Breast epithelium (tissue), 4 donors: ENCODE measurements at places on chromosomes 7 and 10.

GRCh38 chr10:130409931-130410330 lies 273.7 kb downstream of the GLRX3 start:
- DNase-seq: no peak

GRCh38 chr10:6074489-6075301 lies 12.5 kb upstream of the IL2RA start:
- no peak for DNase-seq

DNA sequence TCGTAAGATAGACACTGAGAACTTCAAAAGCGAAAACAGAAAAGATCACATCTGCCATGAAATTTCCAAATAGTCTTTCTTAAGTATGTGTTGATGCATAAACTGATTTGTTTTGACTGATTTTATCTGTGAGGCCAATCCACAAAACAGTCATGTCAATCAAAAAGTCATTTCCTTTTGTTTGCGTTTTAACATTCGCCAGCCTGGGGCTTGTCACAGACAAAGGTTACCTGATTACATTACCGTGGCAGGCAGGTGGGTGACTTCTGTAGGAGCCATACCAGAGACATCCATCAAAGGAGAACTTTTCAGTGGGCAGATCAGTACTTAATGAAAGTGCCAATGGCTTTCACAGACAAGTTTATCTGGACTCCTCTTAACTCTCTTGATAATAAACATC lies 45.5 kb upstream of the BET1 start:
- DNase-seq: no peak

GRCh38 chr10:66521506-66521905 lies 404.3 kb upstream of the LRRTM3 start:
- no peak for DNase-seq

DNA sequence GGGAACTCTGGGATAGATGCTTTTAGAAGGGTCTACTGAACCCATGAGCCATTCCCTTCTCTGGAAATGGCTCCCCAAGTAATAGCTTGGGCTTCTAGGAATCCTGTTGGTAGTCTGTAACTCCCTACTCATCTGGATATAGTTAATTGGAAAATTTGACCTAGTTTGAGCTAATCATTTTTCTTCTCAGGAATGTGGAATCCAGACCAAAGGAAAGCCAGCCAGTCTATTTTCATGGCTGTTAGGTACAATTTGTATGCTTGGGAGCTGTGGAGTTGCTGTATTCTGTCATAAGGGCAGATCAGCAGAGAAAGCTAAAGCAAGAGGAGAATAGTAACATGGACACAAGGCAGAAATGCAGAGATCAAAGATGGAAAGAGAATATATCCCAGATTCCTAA lies 71.6 kb upstream of the C1GALT1 start:
- no peak for DNase-seq

- DNase-seq: no peak
Measured at GRCh38 chr10:113427236-113427735, 125.6 kb upstream of the HABP2 start.

GRCh38 chr7:55527307-55527706 lies 45.0 kb downstream of the VOPP1 start:
- DNase-seq: no peak

- DNase-seq: no peak
Measured at GRCh38 chr7:86785641-86786040, 141.9 kb downstream of the GRM3 start.

DNA sequence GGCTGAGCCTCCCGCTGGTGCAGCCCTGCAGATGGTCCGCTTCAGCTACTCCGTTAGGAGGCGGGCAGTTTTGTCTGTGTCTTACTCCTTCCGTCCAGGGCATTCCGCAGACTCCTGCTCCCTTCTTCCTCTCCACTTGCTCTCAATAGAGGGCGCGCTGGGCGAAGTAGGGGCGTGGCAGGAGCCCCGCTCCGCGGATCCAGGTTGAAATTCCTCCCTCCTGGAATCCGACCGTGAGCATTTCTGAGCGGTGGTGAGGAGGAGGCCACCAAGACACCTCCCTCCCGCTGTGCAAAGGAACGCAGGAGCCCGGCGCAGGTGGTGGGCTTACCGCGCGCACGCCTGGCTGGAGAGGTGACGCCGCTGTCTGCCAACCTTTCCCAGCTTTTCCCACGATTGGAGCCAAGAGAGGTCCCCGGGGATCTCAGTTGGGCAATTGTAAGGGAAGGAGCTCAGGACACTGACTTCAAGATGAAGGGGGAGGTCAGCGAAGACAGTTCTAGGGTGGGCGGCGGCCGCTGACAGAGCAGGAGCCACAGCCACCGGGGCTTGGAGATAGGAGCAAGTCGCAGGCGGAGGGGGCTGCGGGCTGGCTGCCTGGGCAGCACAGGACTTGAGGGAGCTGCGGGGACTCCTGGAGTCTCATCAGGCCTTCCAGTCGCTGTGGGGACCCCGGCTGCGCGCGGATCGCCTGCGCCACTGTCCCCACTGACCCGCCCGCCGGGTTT lies 1011.3 kb downstream of the XPNPEP1 start:
- DNase-seq: peak; percentile 27

GRCh38 chr7:81873559-81873958 lies 103.7 kb upstream of the HGF start:
- DNase-seq: no peak

DNA sequence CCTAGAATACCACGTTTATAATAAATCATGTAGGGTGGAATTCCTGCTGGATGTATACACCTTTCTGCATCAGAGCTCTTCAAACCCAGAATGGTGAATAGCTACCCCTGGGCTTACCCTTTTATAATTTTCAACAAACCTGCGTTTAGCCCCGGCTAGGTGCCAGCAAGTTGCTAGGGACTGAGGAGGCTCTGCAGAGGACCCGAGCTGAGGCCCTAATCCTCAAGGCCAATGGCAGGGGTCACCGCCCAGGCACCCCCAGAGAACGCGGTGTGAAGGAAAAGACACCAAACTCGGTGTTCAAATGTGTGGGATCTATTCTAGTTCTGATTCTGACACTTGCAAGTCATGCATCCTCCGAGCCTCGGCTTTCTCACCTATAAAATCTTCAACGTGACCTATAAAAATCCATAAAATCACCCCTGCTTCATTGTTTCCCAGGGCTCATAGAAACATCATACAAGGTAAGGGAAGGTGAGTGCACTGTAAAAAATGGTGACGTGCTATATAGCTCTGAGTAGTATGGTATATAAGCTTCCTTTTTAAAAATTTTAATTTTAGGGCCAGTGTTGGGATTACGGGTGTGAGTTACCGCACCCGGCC lies 2.5 kb upstream of the ANXA11 start:
- DNase-seq: no peak

DNA sequence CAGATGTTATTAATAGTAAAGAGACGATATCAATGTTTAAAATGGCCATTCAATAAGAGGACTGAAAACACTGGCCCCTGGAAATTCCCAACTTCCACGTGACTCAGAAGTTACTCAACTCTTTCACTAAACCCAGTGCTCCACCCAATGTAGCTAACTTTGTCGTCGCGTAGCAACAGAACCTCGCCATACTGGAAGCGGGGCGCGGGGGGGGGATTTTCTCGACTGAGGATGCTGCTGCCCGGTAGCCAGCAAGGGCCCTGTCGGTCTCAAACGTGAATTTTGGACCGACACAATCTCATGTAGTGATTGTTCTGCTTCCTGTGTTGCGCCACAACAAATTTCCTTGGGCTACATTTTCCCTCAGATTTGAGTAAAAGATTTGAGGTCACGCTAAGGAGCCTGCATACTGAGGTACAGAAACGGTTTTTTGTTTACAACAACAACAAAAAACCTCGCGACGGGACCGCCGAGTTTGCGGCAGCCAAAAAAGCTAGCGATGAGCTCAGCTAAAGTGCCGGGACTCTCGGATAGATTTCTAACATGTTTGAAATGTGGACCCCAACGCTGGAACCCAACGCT lies 977 bp upstream of the SFR1 start:
- DNase-seq: peak; percentile 95

DNA sequence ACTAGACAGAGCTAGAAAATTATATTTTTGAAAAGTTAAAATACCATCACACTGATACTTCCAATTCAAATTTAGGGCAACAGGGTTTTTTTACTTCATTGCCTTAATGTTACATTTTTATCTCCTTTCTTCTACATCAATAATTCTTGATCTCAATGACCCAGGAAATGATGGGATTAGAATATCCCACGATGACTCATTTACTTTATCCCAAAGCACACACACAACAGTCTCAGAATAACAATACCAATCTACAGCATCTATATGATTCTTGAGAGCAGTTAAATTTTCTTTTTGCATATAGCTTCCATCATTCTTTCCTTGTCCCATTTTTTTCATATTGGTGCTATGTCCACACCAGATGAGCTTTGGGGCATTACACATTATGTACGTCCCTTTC lies 98.4 kb upstream of the EEPD1 start:
- no peak for DNase-seq

GRCh38 chr10:58219875-58220274 lies 47.8 kb downstream of the IPMK start:
- DNase-seq: no peak

DNA sequence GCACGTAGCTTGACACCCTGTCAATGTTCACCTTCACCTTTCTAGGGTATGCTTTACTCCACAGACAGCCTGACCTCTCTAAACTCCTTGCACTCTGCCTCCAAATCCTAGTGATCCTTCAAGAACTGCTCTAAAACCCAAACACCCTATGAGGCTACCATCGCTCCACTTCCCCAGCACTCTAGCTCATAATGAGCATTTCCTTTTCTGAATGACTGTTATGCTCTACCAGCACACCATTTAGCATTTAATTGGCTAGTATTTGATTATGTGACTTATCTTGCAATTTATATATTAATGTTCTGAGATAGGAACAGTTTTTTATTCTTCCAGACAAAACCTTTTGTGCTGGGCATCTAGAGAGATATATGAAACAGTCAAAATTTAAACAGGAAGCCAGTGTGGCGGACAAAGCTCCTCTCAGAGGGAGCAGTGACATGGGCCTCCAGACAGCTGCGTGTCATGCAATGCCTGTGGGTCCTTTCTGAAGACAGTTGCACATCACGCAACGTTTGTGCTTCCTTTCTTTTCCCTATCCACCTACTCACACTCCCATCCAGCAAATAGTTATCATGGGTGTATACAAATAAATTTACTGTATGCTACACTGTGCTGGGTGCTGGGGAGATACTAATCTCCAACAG lies 86.3 kb downstream of the ALOX5 start:
- no peak for DNase-seq

GRCh38 chr10:86964847-86965190 lies 3.5 kb upstream of the ADIRF start:
- no peak for DNase-seq

- DNase-seq: no peak
Measured at GRCh38 chr7:34844936-34845665, 187.1 kb downstream of the NPSR1 start.

DNA sequence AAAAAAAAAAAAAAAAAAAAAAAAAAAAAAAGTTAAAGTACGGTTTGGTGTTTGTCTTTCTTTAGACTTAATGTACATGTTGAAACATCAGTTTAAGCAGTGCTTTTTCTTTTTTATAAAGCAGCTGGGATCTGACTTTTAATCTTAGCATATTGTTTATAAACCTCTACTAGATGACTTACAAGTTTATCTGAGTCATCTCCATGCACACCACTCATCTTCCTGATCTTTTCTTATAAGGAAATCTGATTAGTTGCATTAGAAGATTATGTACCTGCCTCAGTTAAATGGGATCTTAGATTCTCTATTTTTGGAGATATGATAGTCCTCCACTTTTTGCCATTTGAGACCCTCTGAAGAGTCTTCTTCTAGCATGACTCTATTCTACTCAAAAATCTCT lies 391.9 kb upstream of the LRGUK start:
- no peak for DNase-seq

GRCh38 chr10:77513781-77514331 lies 123.8 kb downstream of the KCNMA1 start:
- DNase-seq: no peak

DNA sequence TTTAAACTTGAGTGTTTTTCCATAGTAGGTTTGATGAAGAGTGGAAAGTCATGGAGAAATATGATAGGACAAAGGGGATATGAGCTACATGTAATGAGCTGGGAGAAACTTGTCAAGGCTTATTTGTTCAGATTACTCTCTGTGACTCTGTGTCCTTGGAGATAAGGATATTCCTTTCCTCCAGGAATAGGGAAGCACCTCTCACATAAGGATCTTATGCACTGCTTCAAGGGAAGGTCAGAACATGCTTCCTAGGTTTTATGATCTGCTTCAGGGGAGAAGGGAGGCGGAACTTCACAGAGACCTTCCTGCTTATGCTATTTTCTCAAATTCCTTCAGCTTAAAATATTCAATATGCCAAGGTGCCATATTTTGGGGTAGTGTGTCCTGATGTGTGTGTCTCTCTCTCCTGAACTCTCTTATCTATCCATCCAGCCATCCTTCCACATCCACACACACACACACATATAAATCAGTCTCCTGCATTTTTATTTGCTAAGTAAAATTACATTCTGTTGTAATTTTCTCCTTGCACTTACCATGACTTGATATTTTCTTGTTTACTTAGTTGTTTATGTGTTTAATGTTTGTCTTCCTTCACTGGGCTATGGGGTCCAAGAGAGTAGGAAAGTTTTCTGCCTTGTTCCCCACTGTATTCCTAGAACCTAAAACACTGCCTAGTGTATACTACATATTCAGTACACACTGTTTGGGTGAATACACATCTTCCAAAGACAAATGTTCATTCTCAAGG lies 26.4 kb downstream of the ARL4A start:
- no peak for DNase-seq

- no peak for DNase-seq
Measured at GRCh38 chr7:127976738-127977120, 54.5 kb downstream of the LRRC4 start.

DNA sequence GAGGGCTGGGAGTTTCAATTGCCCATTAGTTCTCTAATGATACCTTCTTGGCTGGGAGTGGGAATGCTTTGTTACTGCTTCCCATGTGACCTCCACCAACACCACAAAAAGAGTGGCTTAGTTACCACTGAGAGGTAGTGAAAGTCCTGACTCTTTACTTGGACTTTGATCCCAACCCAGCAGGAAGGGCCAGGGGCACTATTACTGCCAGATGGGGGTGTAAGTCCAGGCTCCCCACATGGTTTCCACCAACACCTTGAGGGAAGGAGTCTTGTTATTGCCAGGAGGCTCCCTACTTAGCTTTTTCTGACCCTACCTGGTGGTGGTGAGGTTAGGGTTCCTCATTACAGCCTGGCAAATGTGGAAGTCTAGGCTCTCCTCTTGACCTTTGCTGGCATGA lies 11.4 kb downstream of the GGCT start:
- no peak for DNase-seq

DNA sequence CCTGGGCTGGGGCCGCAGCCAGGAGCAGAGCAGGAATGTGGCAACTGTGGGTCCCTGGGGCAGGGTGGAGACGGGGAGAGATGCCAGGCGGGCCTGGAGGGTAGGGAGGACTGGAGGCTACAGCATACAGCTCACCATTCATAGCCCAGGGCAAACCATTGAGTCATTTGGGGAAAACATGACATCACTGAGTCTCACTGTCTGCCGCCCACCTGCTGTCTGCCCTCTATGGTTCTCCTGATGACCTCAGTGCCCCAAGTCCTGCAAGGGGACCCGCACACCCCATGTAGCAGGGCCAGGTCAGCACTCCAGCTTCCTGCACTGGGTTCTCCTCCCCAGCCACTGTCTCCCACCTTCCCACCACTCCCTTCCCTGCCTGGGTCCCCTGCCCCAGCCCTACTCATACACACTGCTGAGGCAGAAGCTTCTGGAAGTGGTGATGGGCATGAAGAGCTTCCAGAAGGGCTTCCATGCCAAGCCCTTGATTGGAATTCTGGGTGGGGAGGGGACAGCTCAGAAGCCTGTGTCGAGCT lies 10.4 kb downstream of the CHST3 start:
- DNase-seq: no peak
